ENCODE measurements at places on chromosomes 13 and 19. TPM values are rescaled to one million over a fixed set of nuclear protein-coding genes. Genes with fewer than 3 reads are reported as not detected.
A peak's percentile ranks its signal among the peaks of the same experiment; 100 is the strongest.

- no peak for DNase-seq
Measured at GRCh38 chr13:54175466-54175865, 1146.9 kb downstream of the OLFM4 start.

Gene ZNF541
- total RNA-seq = 0.13 TPM

DNA sequence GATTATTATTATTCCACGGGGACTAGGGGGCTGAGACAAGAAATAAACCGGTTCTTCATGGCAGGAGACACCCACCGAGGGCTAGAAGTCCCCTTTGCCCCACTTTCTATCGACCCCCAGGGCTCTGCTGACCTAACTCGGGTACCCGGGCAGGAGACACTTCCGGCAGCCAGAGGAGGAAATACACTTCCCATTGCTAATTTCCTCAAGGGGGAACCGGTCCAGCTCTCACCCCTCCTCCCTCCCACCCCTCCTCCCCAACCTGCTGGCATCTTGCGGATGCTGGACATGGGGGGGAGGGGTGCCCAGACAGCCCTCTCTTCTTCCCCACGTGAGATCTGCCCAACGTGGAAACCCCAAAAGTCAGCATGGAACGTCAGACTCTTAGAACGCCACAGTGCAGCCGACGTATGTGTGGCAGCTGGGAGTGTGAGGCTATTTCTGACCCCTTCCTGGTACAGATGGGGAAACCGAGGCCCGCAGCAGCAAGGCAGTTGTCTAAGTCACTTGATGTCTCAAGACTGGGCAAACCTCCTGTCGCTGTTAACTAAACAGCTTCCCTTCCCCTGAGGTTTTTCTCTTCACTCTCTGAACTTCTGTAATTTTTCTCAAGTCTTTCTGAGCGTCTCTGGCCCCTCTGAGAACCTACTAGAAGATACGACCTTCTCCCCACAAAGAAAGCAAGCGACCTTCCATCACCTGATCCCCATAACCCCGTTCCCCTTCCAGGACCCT lies 3.6 kb downstream of the GPR4 start:
- no peak for DNase-seq

Gene EXOC3L2
- total RNA-seq = 10.8 TPM

Gene LHB
- 0.84 TPM for total RNA-seq

Gene MAST1
- total RNA-seq = 0.54 TPM

DNA sequence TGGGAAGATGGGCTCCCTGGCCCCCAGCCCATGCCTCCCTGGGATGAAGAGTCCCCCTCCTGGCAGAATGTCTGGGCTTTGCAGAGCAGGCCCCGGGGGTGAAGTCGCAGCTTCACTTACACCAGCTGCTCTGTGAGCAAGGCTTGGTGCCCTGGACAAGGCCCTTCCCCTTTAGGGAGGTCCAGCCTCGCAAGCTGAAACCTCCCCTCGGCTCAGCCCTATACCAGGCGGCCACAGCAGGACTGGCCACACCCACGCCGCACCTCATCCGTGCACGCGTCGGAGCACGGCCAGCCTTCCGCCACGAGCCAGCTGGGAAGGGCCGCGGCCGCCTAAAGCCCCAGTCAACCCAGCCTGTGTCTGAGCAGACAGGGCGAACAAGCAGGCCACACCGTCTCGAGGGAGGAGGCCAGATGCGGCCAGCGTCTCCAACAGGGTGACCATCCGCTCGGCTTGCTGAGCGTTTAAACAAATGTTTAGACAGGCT lies 83.2 kb upstream of the MCF2L start:
- peak; percentile 86 for DNase-seq

Gene FCER2
- total RNA-seq = 0.36 TPM

- no peak for DNase-seq
Measured at GRCh38 chr13:96779691-96780090, 214.6 kb downstream of the OXGR1 start.

GRCh38 chr13:59979589-59979988 lies 184.1 kb downstream of the DIAPH3 start:
- DNase-seq = no peak

Gene F7
- total RNA-seq = 0.69 TPM

Gene ZNF471
- 12.1 TPM for total RNA-seq

- peak; percentile 84 for DNase-seq
Measured at GRCh38 chr19:2060884-2061494, 9.9 kb upstream of the MKNK2 start.

DNA sequence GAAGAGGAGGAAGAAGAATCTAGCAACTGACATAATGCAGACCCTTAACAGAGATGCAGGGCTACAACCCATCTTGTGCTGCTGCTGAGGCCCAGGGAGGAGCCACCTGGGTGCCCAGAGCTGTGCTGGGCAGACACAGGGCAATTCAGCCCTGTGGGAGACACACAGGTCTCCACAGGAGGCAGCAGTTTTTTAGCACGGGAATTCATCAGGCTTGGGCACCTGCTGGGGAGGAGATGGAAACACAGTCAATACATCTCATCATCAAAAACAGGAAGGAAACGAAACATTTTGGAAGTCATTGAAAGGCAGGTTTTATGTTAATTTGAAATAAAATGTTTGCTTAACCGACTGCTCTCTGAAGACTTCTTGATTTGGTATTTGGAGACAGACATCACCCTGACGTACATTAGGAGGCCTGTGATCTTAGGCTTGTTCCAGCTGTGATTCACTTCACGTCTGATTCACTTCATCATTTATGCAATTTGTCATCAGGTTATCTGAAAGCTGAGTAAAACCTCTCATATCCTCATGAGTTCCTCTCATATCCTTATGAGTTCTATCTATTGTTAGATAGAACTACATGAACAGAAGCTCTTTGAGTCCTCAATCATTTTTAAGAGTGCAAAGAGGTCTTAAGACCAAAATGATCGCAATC lies 77.4 kb downstream of the CYSLTR2 start:
- DNase-seq = no peak

DNA sequence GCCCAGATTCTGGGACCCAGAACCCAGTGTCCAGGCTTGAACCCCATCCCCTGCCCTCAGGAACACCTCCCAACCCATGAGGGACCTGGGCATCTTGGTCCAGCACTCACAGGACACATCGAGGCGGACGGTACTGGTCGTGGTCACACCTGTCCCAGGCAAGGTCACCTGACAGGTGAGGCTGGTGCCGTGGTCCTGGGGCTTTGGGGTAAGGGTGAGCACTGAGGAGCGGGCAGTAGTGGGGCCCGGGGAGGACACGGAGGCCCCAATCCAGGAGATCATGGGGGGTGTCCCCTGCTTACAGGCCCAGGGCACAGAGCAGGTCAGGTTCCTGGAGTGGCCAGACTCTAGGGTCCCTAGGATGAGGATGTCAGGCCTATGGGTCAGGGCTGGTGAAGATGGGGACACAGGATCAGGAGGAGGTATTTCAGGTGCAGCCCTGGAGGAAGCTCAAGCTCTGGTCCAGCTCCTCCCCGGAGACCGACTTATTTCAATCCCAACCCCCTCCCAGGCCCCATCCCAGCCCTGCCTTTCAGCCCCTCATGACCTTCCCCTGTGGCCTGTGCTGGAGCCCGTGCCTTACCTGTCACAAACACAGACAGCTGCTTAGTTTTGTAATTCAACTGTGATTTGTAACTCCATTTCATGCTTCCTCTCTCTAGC lies 772 bp downstream of the SIGLEC8 start:
- no peak for DNase-seq

DNA sequence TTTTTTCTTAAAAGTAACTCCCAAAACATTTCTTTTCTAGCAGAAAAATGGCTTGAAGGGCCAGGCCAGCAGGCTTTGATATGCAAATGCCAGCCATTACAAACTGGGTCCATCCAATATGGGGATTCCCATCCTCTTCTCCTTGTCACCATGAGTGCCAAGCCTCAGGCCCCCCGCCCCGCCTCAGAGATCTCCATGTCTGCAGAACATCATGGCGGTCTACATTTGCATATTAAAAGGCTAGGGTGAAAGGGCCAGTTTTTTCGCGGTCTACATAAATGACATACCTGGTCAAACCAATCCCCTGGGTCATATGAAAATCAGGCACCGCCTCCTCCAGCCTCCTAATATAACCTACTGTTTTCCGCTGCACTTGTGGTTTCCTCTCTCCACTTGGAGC lies 1327.6 kb downstream of the UQCRFS1 start:
- DNase-seq = no peak

GRCh38 chr19:38190061-38190460 lies 34.0 kb downstream of the DPF1 start:
- DNase-seq = no peak

DNA sequence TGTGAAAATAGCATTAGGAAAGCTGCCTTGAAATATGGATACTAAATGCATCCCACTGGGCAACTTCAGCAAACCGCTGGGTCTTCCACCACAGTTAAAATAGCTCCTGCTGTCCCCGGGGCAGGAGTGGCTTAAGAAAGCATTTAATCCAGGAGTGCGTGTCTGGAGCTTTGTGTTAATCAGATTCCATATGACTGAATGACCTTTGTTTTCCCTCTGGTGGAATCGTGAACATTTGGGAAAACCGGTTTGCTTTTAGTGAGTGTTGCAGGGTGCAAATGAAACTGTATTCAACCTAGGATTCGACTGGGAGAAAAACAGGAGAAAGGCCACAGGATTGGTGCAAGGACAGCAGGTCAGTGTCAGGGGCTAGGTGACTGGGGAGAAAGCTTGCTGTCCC lies 237.6 kb upstream of the MAB21L1 start:
- no peak for DNase-seq

Gene ZFR2
- not detected for total RNA-seq

Gene ZNF90
- 6.5 TPM for total RNA-seq

GRCh38 chr19:13117176-13117771 lies 734 bp upstream of the TRMT1 start:
- no peak for DNase-seq

Gene CARS2
- total RNA-seq = 65.5 TPM

DNA sequence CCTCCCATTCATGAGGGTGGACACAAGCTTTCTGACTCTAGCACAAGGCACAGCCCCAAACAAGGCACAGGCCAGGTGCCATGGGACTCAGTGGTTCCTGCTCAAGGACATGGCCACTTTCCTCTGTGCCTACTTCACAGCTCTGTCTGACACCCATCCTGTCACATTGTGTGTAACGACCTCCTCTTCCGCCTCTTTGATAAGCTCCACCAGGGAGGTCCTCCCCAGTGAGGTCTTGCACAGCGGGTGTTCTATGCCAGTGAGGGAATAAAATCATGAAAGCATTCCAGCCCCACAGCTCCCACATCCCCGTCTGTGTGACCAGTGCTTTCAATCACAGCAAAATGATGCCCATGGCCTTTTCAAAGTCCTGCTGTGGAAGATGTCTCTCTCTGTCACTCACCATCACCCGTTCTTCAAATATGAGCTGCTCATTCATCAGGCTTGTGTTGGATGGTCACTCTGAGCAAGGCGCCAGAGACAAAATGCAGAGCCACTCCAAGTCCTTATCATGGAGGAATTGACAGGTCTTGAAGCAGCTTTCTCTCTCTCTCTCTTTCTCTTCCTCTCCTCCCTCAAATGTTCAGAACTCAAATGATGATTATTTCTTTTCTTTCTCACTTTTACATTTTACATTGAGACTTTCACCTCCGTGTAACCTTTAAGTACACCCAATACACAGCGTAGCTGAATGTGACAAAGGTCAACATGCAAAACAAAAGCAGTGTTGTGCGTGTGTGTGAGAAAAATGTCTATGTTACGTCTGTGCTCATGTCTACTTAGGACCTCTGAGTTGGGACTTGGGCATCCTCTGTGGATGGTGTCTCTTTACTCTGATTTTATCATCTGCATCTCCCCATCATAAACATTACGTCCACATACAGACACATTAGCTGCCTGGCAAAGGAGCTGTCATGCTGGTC lies 8.0 kb upstream of the SPATA13 start:
- DNase-seq = no peak

GRCh38 chr13:65460136-65460535 lies 1770.0 kb downstream of the PCDH9 start:
- no peak for DNase-seq

DNA sequence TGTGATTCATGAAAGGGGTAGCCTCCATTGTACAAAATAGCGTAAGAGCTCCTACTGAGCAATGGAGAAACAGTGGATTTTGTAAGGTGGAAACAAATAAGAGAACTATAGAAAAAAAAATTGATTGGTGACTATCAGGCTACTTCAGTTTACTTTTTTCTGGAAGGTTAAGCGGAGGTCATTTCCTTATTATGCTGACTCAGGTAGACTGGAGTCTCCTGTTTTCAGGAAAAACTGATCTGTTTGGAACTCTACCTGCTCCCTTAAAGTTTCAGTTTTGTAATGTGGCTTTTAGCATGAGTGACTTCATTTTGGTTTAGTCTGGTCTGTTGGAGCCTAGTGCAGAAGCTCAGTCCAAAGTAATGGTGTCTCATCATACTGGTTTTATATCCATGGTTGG lies 3.4 kb downstream of the ZNF607 start:
- no peak for DNase-seq

DNA sequence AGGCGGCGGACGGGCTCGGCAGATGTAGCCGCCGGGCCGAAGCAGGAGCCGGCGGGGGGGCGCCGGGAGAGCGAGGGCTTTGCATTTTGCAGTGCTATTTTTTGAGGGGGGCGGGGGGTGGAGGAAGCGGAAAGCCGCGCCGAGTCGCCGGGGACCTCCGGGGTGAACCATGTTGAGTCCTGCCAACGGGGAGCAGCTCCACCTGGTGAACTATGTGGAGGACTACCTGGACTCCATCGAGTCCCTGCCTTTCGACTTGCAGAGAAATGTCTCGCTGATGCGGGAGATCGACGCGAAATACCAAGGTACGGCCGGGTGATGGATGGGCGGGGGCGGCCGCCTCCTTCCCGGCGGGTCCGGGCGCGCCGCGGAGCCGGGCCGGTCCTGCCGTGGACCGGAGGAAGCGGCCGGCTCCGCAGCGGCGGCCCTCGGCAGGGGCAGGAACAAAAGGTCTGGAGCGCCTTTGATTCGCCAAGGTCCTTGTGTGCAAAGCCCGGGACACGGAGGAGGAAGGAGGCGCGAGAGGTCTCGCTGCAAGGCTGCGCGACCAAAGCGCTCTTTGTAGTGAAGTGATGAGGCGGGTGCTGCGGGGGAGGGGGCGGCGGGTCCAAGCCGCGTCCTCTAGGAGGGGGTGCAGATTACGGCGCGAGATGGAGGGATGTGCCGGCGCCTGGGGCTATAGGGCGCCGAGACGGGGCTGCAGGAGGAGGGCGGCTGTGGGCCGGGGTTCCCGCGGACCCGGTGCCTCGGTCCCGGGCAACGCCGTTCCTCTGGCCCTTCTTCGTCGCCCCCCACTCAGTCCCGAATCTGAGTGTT lies 689 bp downstream of the ING1 start:
- DNase-seq = peak; percentile 83

GRCh38 chr13:20415306-20415679 lies 110.4 kb downstream of the CRYL1 start:
- no peak for DNase-seq

Gene CEACAM4
- 0.84 TPM for total RNA-seq

DNA sequence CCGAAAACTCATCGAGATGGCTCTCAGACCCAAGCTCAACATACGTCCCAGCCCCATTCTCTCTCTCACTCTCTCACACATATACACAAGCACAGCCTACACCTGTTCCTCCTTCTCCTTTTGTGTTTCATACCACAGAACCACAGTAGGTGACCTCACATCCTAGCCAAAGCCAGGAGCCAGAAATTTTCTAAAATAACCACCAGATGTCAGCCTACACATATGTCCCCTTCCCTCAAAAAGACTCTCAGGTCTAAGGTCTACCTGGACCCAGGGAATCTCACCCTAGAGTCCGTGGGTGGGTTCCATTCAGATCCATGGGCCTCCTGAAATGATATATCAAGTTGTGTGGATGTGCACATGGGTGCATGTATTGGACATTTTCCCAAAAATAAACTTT lies 104.2 kb upstream of the IPO5 start:
- no peak for DNase-seq

- no peak for DNase-seq
Measured at GRCh38 chr13:28558567-28558966, 63.6 kb upstream of the FLT1 start.

Gene POP4
- 39.2 TPM for total RNA-seq
